T-helper 2 cell (primary cell): ENCODE measurements at places on chromosomes 7 and 10.

- DNase-seq = no peak
Observed at GRCh38 chr7:151075662-151075971, 5.0 kb downstream of the FASTK start.

DNA sequence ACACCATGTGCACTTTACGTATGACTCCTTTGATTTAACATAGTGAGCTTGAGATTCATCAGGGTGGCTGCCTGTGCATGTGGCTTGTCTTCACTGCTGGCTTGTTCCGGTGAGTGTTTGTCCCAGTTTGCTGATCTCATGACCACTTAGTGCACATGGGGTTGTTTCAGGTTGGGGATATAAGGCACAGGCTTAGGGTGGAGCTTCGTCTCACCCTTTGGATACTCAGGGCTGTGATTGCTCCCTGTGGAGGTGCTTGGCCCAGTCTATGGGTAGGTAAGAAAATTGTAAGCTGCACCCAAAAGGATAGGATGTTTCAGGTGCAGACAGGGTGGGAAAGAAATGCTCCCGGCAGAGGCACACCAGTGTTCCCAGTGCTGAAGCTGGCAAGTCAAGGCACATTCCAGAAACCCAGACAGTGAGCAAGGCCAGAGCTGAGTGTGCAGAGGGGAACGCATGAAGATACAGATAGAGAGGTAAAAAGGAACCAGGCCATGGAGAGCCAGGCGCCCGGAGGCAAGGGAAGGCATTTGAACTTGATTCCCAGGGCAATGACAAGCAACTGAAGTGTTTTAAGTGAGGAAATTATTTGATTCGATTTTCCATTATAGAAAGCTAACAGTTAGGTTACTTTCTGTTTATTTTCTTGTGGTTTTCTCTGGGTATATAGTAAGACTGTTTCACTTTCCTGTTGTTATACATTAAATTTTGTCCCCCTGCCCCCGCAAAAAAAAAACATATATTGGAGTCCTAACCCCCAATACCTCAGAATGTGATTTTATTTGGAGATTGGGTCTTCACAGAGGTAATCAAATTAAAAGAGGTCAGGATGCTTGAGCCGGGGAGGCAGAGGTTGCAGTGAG lies 289.8 kb upstream of the KLF6 start:
- no peak for DNase-seq

DNA sequence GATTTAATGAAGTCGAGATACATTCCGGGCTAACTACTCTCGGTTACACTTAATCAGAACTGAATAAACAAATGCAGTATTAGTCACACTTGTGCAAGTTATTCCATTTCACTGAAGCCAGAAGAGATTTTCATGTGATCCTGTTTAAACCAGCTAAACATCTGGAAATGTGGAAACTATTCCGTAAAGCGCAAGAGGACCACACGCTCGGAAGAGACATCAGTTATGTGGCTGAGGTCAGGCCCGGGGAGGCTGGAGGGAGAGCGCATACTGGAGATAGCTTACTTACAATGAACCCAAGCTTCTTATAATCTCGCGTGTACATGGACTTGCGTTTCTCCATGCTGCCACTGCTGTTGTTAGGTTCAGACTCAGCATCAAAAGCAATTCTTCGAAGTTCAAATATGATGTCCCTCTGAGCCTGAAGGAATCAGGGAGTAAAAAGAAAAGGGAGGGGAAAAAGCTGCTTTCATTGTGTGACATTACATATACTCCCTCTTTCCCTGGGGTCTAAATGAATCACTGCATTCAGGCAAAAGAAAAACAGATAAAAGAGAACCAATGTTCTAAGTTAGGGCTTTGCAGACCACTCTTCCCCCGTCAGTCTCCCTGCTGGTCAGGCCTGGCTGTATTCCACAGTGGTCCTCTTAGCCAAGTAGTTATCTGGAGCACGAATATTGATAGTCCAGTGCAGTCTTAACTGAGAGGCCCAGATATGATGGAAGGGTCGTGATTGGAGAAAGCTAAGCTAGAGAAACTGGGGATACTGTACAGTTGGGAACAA lies 237.4 kb downstream of the ELMO1 start:
- no peak for DNase-seq

GRCh38 chr7:151310578-151310977 lies 31.0 kb upstream of the NUB1 start:
- DNase-seq = no peak

- DNase-seq = no peak
Observed at GRCh38 chr7:155684543-155684942, 40.1 kb downstream of the RBM33 start.

GRCh38 chr7:121745856-121746255 lies 127.1 kb upstream of the PTPRZ1 start:
- no peak for DNase-seq

DNA sequence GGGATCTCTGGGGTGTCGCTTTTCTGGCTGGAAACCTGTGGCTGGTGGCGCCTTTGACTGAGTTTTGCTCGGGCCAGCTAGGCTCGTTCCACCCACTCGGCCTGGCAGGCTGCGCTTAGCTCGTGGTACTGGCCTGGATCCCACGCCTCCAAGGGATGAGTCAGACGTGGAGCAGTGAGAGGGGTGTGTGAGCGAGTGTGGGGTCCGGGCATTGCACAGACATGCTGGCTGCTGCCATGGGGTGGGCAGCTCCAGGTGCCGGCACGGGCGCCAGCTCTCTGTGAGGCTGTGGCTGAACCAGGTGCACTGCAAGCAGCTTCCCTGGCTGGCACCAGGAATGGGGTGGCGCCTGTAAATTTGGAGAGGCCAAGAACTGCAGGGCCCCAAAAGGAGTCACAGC lies 63.1 kb upstream of the CACNA2D1 start:
- no peak for DNase-seq

DNA sequence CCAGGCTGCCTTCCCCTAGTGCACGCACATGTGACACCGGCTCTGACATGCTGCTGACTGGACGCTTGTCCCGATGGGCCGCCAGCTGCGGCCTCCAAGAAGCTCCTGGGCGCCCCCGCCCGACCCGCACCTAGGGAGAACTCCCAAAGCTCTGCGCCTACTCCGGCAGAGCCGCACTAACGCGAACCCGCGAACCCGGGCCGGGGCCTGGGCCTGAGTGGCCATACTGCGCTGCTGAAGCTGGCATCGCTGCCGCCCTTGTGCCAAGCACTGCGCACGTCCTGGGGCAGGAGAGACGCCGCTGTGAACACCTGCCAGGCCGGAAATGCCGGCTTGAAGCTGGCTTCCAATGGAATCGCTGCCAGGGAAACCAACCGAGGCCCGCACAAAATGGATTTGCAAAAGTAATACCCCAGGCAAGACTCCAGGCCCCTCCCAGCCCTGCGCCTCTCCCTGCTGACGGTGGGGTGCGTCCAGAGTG lies 85.1 kb downstream of the WASHC2A start:
- DNase-seq = no peak

GRCh38 chr10:79178614-79179163 lies 109.9 kb downstream of the ZMIZ1 start:
- DNase-seq = no peak
